ENCODE measurements at places on chromosomes 7 and 10.

GRCh38 chr7:122038904-122039303 lies 105.1 kb downstream of the AASS start:
- no peak for DNase-seq

GRCh38 chr10:3996697-3997096 lies 211.7 kb upstream of the KLF6 start:
- no peak for DNase-seq

DNA sequence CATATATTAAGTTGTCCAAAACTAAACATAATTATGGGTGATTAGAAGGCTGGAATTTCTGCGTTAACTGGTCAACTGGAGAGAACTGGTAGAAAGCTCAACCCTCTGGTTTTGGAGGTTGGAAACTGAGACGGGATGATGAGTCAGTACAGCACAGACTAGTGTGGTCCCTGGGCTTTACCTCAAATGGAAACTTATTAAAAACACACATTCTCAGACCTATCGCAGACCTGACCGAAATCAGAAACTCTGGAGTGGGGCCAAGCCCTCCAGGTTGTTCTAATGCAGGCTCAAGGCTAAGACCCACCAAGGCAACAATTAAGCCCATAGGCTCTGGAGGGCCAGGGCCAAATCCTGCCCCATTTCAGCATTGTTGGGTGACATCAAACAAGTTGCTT lies 136.9 kb downstream of the KCNMA1 start:
- DNase-seq: no peak

DNA sequence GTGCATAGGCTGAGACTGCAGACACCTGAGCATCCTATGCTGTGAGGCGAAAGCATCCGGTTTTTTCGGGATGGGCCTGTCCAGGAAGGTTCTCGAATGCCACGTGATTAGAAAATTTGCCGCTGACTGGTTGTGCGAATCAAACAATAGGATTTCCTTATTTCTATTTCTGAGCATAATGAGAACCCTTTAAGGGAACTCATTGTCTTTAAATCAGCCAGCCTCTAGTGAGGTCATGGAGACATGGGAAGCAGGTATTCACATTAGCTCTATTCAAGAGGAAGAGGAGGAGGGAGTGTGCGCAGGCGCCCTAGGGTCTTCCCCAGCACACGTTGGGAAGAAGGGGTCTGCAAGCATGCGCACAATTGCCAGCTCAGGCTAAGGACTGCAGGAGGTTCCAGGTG lies 5.6 kb downstream of the GIMAP1 start:
- no peak for DNase-seq

- DNase-seq: peak; percentile 58
These were observed 6.5 kb downstream of the CABCOCO1 start for GRCh38 chr10:61669161-61669725.

- DNase-seq: no peak
These were observed 152.7 kb upstream of the PCBD1 start for GRCh38 chr10:71040846-71041605.

All from lung (tissue), 17 donors.